Chondrocyte (in vitro differentiated cells): ENCODE measurements at places on chromosomes 5 and 9. TPM values are rescaled to one million over a fixed set of nuclear protein-coding genes. Genes with fewer than 3 reads are reported as not detected.

- no peaks in the 10 kb centered on the region for H3K36me3 ChIP-seq
- no peaks in the 10 kb centered on the region for H3K4me1 ChIP-seq
- peaks cover 31% of the 10 kb centered on the region for H3K27me3 ChIP-seq
- H3K27ac ChIP-seq = no peak overlapping the region
- H3K4me3 ChIP-seq = no peak overlapping the region
- DNase-seq = no peak
Observed at GRCh38 chr9:5230554-5230953, 665 bp upstream of the INSL4 start.

DNA sequence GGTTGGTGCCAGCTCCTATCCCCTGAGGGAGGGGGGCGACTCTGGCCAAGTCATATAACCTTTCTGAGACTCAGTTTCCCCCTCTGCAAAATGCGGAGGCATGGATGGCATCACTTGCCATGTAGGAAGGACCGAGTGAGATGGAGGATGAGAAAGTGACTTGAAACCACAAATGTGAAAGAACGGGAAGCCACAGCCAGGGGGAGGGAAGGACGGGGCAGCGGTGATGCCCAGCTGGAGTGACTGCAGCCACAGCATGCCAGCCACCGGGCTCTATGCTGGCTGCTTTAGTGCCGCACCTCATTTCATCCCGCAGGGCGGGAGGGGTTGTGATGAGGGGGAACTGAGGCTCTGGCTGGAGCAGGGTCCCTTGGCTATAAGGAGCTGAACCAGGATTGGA lies 74.5 kb downstream of the HMCN2 start:
- H3K36me3 ChIP-seq = no peaks in the 10 kb centered on the region
- no peaks in the 10 kb centered on the region for H3K4me1 ChIP-seq
- no peak for DNase-seq
- peaks cover 12% of the 10 kb centered on the region for H3K27me3 ChIP-seq

DNA sequence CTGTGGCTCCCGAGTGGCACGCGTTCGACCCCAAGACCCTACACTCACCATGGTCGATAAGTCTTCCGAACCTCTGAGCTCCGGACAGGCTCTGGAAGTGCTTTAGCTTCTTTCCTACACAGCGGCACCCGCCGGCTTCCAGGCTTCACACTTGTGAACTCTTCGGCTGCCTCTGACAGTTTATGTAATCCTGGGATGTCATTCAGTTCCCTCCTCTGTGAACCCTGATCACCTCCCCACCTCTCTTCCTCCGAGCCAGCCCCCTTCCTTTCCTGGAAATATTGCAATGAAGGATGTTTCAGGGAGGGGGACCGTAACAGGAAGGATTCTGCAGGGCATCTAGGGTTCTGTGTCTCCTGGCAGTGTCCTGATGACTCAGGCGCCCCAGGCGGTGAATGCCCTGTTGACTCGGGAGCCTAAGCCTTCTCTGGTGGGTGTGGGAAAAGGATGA lies at the start of gene CD14:
CD14 (minus strand) TSS at position 155 of the 451 bp plus-strand sequence; CDS start at position 51, 104 bp downstream.
- peaks cover 3% of the 10 kb centered on the region for H3K4me1 ChIP-seq
- no peak within 1 kb of the TSS for H3K4me3 ChIP-seq

Gene IL7R
- total RNA-seq = 0.36 to 0.56 TPM (median 0.50 TPM) in 3 replicates

Gene CCDC127
- total RNA-seq = 8.0 to 10.4 TPM (median 9.6 TPM) in 3 replicates

Gene TXNDC8
- total RNA-seq = not detected in 3 replicates
